ENCODE measurements at places on chromosomes 3 and 15.

- DNase-seq = no peak
Measured at GRCh38 chr15:77568014-77568972, 64.4 kb downstream of the LINGO1 start.

GRCh38 chr3:51374456-51374855 lies 10.6 kb upstream of the MANF start:
- DNase-seq = no peak

DNA sequence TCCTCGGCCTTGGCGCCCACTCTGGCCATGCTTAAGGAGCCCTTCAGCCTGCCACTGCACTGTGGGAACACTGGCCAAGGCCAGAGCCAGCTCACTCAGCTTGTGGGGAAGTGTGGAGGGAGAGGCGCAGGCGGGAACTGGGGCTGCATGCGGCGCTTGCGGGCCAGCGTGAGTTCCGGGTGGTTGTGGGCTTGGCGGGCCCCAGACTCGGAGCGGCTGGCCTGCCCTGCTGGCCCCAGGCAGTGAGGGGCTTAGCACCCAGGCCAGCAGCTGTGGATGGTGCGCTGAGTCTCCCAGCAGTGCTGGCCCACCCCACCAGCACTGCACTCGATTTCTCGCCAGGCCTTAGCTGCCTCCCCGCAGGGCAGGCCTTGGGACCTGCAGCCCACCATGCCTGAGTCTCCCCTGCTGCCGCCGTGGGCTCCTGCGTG lies 13.1 kb upstream of the UBP1 start:
- DNase-seq = no peak

GRCh38 chr3:188339410-188340295 lies 185.7 kb downstream of the LPP start:
- DNase-seq = no peak

DNA sequence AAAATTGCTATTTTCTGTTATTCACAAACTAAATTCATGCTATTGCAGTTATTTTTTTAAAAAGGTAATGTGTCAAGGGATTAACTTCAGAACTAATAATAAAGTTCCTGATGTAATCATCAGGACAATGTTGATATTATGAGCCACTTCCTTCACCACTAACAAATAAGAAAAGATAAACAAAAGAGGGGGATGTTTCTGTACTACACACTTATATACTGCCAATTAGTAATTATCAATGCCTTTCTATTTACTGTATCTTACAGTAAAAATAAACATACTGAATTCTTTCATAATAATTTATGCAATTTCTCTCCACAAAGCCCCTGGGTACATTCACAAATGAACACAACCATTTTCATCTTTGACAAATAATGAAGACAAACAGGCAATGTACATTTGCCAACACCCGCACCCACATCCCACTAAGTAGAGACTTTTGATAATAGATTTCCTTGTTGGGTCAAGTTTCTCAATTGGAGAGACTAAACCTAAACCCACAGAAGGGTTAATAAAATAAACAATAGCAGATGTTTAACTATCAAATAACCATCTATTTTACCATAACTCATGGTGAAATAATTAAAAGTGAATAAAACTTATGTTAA lies 3.7 kb downstream of the CBLB start:
- DNase-seq = no peak

- DNase-seq = no peak
Measured at GRCh38 chr3:183579967-183580900, 24.7 kb upstream of the KLHL6 start.

DNA sequence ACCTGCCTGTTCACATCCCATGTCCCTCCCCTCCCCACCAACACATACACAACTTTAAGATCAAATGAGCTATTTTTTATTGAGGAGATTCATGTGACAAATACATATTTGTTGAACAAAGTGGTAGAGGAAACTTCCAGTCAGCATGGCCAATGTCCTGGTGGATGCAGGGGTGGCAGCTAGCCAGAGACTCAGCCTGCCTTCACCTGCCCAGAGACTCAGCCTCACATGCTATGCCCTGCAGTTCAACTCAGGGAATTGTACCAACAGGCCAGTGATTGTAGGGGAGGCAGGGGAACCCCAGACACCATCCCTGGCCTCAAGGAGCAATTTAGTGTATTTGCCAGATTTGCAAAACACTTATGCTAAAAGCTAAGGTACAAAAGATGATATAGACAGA lies 136.6 kb downstream of the OPA1 start:
- DNase-seq = no peak

All from cortex of kidney (tissue), 1 donor.